HuH-7 (cell line): ENCODE measurements at places on chromosomes 4 and X.

- DNase-seq, result no peak
These were observed 69.8 kb downstream of the SHROOM3 start for GRCh38 chr4:76504613-76505465.

GRCh38 chrX:147351644-147352043 lies 537.1 kb upstream of the CXorf51A start:
- no peak for DNase-seq

DNA sequence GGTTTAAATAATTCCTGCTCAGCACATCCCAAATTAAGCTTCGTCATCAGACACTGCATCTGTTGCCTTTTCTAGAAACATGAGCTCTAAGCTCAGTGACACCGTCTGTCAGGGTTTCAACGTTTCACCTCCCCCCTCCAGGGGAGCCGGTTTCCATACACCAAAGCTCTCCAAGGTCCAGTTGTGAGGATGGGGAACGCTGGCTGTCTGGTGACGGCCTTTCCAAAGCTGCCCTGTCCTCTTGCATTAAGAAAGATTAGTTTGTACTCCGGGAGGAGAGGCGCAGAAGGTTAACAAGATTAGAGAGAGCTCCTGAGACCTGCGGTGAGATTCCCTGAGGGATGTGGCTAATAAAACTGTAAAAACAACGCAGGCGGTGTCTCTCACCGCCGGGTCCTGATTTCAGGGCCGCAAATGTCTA lies 43.2 kb downstream of the ASMT start:
- DNase-seq, result no peak

DNA sequence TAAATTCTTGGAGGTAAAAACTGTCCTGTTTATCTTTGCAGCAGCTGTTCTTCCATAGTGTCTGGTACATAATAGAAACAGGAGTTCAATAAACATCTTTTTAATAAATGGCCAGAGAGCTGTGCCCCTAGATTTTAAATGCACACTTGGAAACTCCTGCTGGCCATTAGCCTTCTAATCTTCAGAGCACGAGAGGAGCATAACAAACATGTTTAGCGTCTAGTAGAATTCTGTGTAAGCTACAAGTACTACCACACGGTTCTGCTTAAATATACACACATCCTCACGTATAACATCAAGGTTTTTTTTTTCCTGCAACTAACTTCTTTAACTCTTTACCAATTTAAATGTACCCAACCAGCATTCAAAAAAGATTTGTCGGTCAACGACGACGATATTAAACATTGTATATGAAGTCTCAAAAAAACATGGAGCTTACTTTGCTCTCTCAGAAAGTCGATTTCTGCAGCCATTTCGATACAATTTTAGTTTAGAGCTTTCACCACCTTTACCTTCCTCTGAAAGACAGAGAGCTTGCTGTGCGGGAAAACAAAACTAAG lies 628 bp downstream of the SCLT1 start:
- no peak for DNase-seq
